Psoas muscle (tissue), 8 donors: ENCODE measurements at places on chromosomes 3 and 15. TPM values are rescaled to one million over a fixed set of nuclear protein-coding genes. Genes with fewer than 3 reads are reported as not detected.

DNA sequence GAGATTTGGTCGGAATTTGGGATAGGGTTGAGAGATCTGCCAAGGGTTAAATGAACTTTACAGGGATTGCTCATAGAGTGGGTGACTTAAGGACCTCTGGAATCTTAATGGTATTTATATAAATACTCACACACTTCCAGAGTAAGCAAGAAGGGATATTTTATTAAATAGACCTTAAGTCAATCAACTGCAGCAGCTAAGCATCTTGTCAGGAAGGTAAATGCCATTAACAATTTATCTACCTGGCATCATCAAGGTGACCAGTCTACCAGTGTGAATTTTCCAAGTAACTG, 123.9 kb downstream of the FEZF2 start:
- no peak for DNase-seq

Gene CCR3
- total RNA-seq: not detected

DNA sequence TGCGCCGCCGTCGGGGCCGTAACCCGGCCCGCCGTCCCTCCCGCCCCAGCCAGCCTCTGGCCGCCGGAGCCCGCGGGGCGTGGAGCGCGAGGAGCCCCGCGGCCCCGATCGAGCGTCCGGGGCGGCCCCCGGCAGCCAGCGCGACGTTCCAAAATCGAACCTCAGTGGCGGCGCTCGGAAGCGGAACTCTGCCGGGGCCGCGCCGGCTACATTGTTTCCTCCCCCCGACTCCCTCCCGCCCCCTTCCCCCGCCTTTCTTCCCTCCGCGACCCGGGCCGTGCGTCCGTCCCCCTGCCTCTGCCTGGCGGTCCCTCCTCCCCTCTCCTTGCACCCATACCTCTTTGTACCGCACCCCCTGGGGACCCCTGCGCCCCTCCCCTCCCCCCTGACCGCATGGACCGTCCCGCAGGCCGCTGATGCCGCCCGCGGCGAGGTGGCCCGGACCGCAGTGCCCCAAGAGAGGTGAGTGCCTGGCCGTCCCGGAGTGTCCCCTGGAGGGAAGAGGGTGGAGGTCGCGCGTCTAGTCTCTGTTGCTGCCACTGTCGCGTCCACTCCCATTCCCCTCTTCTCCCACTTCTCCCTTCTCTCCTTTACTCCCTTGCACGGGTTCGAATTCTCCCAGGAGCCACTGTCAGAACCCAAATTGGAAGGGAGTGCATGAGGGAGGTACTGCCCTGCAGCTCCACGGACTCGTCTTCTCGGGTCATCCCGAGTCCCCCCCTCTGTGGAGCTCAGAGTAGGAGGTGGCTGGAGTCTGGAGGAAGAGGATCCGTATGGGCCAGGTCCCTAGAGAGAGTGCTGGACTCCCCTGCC, 585 bp downstream of the CSK start:
- DNase-seq: peak; percentile 57

DNA sequence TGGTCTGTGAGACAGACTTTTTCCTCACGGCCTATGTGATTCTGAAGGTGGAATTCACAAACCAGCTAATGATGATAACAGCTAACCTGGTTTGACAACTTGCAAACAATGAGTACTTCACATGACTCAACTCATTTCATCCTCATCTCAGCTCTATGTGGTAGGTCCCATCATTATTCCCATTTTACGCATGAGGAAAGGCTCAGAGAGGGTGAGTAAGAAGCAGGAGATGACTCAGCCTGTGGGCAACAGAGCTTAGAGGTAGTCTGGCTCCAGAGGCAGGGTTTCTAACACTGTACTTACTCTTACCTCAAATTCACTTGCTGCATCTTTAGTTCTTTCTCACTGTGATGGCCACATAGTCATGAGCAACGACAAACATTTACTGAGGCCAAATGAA, 25.8 kb upstream of the PSMD6 start:
- DNase-seq: no peak

Gene CFAP161
- not detected for total RNA-seq

DNA sequence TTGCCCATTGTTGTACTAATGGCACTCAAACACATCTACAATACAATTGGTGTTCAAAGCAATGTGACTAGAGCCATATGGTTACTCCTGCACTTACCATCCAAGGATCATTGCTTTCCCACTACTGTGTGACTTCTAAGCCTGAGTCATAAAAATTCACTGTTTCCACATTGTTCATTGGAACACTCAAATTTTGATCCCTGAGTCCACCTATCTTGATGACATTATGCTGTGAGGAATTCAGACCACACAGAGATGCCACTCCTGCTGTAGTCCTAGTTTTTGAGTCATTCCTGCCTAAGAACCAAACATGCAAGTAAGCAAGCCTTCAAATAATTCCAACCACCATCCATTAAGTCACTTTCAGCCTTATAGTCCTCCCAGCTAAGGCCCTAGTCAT, 176.2 kb downstream of the EFHB start:
- no peak for DNase-seq

Gene UROC1
- not detected for total RNA-seq

Gene NME9
- total RNA-seq: 1.5 TPM

GRCh38 chr3:15520804-15521572, 518 bp downstream of the COLQ start:
- no peak for DNase-seq

- DNase-seq: no peak
These were observed 545.7 kb downstream of the TBL1XR1 start for GRCh38 chr3:176651622-176652021.

GRCh38 chr3:66554178-66554577, 53.4 kb upstream of the LRIG1 start:
- DNase-seq: no peak

GRCh38 chr3:78734048-78734637, 1033.7 kb downstream of the ROBO1 start:
- DNase-seq: no peak

Gene PSTPIP1
- total RNA-seq: 1.8 TPM

- DNase-seq: no peak
These were observed 6.1 kb downstream of the GRAMD1C start for GRCh38 chr3:113844622-113845222.

DNA sequence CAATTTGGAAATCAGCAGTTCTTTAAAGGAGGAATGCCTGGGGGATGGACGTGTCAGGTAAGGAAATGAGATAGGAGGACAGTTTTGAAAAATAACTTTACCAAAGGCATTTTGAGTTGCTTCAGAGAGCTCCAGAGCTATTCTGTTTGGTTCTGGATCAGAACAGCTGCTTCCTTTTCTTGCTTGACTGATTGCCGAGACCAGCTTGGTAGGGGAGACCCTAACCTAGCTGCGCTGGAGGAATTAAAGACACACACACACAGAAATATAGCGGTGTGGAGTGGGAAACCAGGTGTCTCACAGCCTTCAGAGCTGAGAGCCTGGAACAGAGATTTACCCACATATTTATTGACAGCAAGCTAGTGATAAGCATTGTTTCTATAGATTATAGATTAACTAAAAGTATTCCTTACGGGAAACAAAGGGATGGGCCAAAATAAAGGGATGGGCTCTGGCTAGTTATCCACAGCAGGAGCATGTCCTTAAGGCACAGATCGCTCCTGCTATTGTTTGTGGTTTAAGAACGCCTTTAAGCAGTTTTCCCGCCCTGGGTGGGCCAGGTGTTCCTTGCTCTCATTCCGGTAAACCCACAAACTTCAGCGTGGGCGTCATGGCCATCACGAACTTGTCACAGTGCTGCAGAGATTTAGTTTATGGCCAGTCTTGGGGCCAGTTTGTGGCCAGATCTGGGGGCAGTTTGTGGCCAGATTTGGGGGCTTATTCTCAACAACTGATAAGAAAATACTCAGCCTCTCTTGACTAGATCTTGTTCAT, 556.0 kb downstream of the ROBO1 start:
- no peak for DNase-seq

- DNase-seq: no peak
These were observed 126.2 kb downstream of the ASB7 start for GRCh38 chr15:100728371-100729201.

Gene SAXO2
- total RNA-seq: not detected

DNA sequence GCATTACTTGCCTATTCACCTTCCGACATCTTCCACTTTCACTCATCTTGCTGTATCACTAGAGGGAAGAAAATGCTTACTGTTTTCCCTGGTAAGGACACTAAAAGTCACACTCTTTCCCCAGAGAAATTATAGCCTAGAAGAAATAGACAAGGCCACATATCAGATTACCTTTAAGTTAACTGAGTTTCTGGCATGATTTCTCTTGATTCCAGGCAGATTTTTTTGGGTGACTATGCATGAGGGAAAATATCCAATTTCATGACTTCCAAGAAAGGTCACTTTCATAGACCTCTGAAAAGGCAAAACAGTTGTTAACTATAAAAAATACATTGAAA, 30.3 kb downstream of the TCF12 start:
- no peak for DNase-seq
